Retina (tissue), 1 donor: ENCODE measurements at places on chromosomes 16 and 17.

- no peak for DNase-seq
Measured at GRCh38 chr17:35257208-35257659, 14.4 kb downstream of the SLFN5 start.

- DNase-seq = no peak
Measured at GRCh38 chr16:83253521-83253920, 554.3 kb upstream of the HSBP1 start.

DNA sequence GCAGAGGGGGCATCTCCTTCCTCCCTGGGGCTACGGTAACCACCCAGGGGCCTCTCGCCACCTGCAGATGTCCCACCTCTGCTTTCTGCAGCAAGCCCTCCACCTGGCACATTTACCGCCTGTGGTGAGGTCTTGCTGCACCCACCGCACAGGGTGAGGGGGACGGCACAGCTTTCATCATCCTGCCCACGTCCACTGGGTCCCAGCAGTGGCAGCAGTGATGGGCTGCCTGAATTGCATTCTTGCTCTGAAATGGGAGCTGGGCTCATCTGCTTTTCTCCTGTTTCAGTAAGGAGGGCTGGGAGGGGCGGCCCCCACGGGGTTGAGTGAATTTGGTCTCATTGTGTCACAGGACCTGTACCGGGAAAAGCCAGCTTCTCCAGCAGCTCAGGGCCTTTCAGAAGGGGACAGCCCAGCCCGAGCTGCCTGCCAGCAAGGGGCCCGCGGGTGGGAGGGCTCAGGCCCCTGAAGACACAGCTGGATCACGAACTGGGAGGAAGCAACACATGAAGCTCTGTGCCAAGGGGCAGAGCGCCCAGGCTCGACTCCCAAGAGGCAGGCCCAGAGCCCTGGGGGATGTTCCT, 12.7 kb downstream of the DNAAF8 start:
- DNase-seq = no peak

DNA sequence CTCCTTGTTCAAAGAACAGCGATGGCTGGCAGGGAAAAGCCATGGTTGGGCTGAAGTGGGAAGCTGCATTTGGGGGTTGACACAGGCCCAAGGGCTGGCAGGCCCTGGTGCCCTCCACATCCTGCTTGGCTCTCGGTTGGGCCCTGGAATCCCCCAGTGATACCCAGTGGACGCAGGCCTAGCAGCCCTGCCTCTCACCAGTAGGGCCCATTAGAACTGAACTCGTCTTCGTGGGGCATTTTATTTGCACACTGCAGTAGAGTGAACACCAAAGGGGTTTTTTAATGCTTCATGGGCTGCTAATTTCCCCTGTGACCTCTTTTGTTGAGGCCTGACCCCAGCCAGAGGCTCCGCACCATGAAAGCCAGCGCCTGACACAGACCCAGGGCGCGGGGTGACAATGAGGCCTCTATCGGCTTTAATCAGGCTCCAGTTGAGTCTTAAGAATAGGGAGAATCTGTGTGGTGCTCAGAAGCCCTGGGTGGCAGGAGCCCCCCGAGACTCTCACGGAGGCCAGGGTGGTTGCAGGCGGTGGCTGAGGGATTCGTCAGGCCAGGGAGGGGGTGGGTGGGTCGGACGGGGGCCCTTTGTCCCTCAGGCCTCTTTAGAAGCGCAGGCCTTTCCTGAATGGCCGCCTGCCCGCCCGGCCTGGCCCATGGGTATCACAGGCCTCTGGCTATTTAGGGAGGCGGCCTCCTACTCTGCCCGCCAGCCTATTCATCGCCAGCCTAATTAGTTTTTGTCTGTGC, 199.3 kb downstream of the NTN1 start:
- DNase-seq = peak; percentile 81

GRCh38 chr16:87740909-87741424, 24.8 kb downstream of the KLHDC4 start:
- DNase-seq = peak; percentile 21

DNA sequence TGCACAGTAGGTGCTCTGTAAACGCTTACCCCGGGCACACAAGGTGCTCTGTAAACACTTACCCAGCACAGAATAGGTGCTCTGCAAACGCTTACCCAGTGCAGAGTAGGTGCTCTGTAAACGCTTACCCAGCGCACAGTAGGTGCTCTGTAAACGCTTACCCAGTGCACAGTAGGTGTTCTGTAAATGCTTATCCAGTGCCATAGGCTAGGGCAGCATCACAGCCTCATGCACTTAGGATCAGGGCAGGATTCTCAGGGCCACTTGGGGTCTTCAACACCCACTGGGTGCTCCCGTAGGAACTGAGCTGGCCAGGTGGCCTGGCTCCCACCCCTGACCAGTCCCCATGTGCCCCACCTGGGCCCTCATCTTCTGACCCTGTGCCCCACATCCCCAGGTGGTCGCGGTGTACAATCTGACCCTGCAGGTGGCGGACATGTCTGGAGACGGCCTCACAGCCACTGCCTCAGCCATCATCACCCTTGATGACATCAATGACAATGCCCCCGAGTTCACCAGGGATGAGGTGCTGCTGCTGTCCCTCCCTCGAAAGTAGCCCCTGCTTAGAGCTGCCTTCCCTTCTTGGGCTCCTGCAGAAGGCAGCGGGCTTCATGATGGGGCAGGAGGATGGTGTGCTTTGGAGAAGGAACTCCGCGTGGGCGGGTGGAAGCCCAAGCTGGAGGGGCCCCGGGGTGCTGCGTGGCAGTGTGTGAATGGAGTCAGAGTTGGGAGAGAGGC, 13.1 kb downstream of the SLC22A31 start:
- DNase-seq = peak; percentile 80

DNA sequence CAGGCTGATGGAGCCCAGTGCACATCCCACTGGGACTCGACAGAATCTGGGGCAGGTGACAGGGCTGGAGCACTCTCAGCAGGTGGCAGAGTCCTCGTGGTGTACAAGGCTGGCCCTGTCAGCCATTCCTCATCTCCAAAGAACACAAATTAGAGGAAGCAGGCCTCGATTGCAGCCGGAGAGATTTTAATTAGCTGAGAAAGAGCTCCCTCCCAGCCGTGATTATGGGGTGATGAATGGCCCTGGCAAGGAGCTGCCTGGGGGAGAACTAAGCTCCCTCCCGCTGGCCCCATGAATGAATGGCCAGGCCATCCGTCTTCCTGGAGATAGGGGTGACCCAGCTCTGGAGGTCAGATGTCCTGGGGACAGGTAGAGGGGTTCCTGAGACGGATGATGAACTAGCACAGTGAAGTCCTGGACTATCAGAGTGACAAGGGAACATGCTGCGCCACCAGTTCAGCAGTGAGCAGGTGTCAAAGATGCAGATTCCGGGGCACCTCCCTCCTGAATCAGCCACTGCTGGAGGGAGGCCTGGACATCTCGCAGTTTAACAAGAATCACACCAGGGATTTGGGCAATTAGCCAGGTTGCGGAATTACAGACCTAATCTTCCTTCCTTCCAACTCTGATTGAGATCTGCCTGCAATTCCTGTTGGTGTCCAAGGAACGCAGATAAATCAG, 35.5 kb downstream of the PIMREG start:
- DNase-seq = peak; percentile 62

DNA sequence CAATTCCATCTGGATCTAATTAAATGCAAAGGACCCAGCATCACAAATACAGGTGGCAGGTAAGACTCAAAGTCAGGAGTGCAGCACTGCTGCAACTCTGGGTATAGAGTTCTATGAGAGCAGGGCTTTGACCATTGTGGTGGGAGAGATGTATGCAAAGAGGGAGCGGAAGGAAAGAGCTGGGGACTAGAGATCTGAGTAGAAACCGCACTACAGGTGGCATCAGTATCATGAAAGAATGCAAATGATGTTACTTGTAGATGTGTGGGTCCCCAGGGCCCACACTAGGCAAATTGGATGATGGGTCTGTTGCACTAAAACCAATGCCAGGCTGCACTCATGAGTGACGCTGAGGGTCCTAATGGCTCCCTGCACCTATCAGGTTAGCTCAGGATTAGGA, 287.1 kb upstream of the ASIC2 start:
- no peak for DNase-seq

DNA sequence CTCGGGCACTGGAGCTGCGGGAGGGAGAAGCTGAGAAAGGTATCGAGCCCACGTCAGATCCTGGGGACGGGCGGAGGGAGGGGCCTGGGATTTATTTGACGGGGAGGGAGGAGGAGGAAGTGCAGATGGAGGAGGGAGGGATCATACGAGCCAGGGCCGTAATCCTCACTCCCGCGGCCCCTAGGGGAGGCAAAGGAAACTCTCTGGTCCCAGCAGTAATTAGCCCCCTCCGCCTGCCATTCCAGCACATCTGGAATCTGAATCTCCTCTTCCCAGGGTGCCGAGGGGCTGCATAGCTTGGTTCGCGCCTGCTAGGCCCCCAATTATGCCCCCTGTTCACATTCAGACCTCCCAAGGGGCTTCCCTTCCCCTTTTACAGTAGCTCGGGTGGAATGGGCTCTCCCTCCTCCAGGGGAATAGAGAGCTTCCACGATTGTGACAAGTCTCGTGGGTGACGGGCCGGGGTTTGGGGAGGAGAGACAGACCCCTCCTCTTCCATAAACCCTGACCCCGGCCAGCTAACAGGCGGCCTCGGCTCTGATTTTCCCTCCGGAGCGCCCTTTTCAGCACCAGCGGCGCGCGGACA, at the start of gene SEZ6L2:
Gene SEZ6L2 (minus strand): TSS at position 35 of the 586 bp plus-strand sequence. CDS start 531 bp downstream, outside the sequence.
- DNase-seq = peak; percentile 93

DNA sequence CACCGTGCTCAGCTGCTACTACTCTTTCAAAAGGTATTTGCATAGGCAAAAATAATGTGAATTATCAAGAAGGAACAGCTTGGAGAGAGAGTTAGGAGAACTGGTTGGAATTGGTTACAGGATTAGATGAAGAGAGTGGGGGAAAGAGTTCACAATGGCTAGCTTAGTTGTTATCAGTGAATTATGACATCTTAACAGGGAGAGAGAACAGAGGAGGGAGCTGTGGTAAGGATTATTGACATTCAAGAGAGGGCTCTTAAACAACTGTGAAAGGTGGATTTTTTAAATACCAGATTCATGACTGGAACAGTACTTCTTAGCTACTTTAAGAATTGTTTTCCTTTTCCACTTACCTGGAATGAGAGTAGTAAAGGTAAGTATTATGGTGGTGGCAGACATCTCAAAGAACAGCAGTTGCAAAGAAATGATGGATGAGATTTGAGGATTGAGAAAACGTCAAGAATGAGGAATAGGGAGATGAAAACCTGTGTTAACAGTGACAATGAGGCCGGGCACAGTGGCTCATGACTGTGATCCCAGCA, 43.9 kb upstream of the SLC5A11 start:
- no peak for DNase-seq

DNA sequence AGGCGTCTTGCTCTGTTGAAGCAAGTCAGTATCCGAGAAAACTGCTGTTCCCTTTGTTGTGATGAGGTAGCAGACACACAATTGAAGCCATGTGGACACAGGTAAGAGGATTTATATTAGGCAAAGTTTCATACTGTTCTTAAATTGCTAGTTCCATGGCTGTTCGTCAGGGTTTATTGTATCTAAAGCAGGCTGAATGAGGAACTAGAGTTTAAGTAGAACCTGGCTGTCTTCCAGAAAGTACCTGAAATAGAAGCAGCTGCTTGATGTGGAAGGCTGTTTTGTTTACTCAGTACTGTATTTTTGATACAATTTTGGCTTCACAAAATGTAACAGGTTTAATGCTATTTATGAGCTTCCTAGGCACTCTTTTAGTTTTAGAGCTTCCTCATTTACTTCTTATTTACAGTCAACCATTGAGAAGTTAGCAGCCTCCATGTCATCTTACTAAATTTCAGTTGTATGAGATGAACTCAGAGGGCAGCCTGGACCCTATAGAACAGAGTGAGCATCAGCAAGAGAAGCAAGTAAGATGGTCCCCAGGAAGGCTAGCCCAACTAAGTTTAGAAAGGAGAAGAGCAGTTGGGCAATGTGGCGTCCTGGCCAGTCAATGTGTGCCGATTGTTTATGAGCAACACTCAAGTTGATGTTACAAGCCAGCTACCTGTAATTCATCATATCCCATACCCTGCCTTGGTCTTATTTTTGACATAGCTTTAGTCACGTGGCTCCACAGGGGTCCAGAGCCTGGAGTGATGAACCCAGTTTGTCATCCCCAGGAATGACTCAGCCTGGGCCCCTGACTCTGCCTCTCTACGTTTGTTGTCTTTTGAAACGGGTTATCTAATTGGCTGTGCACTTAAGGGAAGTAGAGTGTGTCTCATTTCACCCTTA, 9.7 kb upstream of the ARL2BP start:
- DNase-seq = no peak

- no peak for DNase-seq
Measured at GRCh38 chr17:66775881-66776400, 59.0 kb upstream of the CACNG5 start.

DNA sequence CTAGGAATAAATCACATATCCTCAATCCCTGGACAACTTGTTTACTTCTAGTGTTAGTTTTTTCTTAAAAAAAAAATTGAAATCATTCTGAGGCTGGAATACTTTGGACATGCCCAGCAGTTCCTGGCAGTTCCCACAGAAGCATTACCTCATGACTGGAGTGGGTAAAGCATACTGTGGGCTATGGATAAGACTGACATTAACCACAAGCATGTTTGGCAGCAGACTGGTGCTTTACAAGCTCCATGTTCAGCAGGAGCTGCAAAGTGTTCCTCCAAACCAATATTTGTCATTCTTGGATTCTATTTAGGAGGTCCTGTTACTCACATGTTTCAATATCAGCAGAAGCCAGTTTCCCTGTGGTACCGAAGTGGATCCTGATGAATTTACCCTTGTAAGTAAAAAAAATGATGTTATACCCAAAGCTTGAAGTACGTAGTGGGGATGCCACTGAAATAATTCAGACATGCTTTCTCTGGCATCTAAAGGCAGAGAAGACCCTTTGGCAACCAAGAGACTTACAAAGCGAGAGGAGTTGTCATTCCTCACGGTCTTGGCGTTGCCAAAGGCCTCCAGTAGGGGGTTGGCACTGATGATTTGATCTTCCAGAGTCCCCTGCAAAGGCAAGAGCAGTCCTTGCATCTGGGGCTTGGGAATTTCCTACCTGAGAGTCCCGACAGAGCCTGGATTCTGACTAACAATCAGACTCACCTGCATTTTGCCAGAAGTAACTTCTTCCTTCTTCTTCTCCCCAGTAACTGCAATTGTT, 4.9 kb downstream of the MYH1 start:
- no peak for DNase-seq

DNA sequence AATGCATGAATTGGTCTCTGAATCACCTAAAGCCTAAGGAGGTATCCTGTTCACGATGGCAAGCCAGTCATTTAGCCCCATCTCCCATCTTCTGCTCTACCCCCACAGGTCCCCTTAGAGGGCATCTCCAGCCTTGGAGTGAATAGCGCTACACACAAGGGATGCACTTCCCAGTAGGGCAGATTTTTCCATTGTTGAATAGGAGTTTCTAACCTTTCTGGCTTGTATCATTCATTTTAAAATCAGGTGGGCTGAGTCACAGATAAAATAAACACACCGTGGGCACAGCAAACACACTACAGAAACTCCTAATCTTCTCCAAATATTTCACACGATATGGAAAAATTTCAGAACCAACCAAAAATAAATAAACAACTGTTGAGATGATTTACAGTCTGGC, 201.2 kb upstream of the NOG start:
- no peak for DNase-seq

DNA sequence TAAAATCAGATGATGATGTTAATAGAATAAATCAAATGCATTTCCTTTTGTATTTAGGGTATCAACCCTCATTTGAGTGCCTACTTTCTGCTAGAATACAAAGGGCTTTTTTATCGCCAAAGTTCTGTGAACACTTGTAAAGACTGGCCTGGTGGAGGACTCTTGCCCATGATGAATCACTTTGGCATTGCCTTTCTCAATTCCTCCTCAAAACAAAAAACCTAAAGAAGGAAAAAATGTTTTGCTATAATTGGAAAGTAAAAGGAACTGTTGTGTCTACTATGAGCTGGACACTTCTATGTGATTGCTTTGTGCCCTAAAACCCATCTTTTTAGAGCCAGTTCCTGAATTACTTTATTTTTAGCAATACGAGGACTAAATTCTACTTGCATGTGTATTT, 13.0 kb upstream of the DHRS11 start:
- DNase-seq = no peak

- no peak for DNase-seq
Measured at GRCh38 chr16:84712801-84713775, 13.3 kb downstream of the USP10 start.
